ENCODE measurements at places on chromosomes 16 and 17.

- no peak for DNase-seq
Observed at GRCh38 chr17:76394166-76394565, 9.8 kb downstream of the SPHK1 start.

GRCh38 chr17:1878419-1879121, 48.8 kb downstream of the RPA1 start:
- DNase-seq = no peak

DNA sequence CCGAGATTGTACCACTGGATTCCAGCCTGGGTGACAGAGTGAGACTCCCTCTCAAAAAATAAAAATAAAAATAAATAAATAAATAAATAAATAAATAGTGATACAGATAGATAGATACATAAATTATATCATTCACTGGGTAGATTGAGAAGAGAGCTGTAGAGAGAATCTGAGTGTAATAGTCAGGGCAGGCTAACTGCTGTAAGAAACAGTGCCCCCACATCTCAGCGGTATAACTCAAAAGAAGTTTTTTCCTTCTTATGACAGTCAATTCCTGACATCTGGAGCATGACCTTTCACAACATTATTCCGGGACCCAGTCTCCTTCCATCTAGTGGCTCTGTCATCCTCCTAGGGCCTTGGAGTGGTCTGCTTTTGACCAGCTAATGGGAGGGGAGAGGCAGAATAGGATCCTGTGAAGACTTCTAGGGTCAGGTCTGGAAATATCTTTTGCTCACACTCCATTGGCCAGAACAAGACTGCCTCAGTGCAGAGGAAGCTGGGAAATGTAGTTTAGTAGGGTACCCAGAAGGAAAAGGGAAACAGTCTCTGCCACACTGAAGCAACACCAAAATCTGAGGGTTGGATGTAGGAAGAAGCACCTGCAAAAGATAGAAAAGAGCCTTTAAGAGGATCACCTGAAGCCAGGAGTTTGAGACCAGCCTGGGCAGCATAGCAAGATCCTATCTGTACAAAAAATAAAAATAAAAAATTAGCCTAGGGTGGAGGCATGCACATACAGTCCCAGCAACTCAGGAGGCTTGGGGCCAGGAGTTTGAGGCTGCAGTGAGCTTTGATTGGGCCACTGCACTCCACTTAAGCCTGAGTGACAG, 3.0 kb upstream of the QPRT start:
- no peak for DNase-seq

DNA sequence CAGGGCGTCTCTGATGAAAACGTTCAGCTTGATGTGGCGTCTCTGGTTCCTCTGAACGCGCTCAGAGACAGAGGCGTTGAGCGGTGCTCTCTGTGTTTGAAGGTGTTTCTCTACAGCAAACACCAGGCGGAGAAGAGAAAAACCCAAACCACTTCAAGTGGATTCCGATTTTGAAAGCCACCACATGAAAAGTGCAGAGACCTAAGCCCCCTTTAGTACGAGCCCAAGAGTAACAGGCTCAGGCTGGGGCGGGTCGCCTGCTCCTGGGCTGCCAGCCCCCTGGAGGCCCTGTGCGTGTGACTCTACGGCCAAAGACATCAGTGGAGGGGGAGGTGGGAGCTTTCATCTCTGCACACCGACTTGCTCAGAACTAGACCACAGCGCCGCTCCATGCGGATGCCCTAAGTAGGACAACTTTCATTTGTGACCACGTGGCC, 328.4 kb downstream of the MAF start:
- DNase-seq = no peak

GRCh38 chr17:7466639-7467341, 12.6 kb downstream of the ZBTB4 start:
- DNase-seq = no peak

DNA sequence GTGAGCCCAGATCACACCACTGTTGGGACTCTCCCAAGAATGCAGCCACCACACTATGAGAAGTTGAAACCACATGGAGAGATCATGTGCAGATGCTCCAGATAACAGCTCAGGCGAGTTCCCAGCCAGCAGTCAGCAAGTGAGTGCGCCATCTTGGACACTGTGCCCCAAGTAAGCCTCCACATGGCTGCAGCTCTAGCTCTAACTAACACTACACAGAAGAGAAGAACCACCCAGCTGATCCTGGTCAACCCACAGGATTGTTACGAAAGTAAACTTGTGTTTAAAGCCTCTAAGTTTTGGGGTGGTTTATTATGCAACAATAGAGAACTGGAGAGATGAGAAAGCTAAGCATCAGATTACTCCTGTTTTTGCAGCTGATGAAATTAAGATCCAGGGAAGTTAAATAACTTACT, 25.8 kb downstream of the SLC38A7 start:
- no peak for DNase-seq

GRCh38 chr17:47275245-47275984, 21.8 kb downstream of the ITGB3 start:
- DNase-seq = no peak

DNA sequence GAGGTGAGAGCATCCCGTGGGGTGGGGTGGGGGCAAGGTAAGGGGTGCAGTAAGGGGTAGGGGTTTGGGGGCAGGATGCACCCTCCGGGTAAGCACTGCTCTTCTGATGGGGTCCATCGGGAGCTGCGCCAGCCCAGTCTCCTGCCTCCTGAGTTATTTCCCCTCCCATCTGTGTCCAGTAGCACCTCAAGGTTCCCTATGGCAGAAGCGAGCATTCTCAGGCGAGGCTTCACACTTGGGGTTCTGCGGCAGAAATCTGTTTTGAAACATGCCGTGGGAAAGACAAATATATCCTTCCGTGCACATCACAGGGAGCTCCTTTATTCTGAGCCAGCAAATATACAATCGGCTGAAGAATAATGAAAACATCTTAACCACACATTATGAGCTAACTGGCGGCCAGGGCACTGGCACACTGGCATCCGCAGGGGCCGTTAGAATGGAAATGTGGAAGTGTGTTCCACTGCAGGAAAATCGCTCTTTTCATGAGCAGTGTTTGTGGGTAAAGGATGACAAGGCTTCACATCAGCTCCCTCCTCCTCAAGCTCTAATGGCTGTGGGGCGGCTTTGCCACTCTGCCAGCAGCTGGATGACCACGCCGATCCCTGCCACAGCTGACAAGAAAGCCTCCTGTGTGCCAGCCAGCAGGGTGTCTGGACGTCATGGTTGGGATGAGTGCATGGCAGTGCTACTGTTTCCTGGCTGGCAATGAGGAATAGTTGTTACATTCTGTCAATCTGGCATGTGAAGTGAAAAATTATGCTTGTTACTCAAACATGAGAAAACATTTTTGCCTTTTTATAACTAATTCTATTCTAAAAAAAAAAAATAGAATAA, 20.0 kb downstream of the MTHFSD start:
- DNase-seq = no peak

GRCh38 chr17:72631568-72631948, 460.9 kb downstream of the SLC39A11 start:
- no peak for DNase-seq

DNA sequence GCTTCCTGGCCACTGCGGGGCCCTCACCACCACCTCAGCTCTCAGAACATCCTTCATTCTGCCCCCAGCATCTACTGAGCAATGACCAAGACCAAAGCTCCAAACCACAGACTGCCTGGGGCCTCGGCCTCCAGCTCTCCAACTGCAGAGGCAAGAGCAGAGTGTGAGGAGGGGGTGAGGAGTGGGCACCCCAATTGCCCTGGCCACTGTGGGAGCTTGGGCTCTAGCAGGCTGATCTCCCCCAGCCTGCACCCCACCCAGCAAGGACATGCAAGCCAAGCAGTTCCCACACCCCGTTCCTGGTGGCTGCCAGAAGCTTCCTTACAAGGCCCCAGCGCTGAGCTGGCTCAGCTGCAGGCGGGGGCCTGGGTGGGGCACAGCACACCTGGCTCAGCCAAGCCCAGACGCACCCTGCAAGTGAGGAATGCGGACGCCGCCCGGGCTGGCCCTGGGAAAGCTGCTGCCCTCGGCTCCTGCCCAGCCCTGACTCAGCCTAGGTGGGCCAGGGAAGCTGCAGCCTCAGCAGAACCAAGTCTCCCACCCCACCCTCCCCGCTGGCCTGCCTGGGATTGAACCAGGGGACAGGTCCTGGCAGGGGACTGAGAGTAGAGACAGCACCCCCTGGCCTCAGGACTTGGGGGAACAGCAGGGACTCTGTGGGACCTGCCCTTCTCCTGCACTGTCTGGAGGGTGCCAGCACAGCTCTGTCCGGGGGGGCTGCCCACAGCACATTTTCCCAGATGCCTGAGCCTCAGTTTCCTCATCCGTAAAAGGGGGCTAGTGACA, 29.7 kb upstream of the KRT17 start:
- DNase-seq = no peak

DNA sequence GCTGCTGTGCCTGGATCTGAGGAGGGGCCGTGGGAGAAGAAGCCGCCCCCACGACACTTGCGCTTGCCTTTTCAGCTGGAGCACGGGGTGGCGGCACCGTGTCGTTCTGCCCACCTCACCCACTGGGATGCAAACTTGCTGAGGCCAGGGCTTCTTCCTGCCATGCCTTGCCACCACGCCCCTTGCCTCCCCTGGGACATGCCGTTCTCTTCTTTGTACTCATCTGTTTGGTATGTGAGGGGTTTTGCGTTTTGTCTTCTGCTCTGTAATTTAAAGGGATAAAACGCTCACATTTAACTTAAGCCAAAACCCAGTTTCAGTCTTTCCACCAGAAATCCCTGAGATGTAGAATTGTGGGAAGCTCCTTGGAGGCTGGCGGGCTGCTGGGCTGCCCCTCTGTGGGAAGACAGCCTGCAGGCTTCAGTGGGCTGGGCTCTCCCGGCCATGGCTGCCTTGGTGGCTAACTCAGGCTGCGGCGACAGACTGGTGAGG, 180.2 kb downstream of the RPTOR start:
- no peak for DNase-seq

- peak; percentile 76 for DNase-seq
Observed at GRCh38 chr16:85552980-85553435, 60.1 kb upstream of the GSE1 start.

Measured in neural crest cell (in vitro differentiated cells).